ENCODE measurements at places on chromosomes 5 and 9. TPM values are rescaled to one million over a fixed set of nuclear protein-coding genes. Genes with fewer than 3 reads are reported as not detected.

The C5orf46 gene
- 50.6 TPM for total RNA-seq

DNA sequence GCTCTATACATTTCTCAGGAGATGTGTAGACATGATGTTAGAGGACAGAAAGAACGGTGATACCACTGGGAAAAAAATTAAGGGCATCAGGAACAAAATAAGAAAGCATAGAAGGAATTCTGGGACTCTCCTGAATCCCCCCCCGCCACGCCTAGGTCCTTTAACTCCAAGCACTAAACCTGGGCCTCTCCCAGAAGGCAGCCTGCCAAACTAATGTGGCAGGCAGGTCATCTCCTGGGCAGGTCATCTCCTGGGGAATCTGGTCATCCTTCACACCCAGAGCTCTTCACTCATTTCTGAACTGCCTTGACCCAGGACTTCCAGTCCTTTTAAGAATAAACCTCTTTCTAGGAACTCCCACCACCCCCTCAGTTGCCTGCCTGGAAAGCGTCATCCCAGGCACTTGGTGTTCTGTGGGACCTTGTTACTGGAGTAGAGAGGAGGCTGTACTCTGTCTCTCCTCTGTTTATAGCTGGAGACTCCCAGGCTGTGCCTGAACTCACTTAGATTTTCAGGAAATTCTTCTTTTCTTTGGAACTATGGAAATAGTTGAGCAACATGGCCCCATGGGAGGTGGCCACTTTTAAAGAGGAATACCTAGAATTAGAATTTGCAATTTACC, 24.1 kb downstream of the PSAT1 start:
- no peak for DNase-seq

GRCh38 chr5:150300496-150301169, 2.1 kb downstream of the ARSI start:
- no peak for DNase-seq

The NUP214 gene
- 55.0 TPM for total RNA-seq

DNA sequence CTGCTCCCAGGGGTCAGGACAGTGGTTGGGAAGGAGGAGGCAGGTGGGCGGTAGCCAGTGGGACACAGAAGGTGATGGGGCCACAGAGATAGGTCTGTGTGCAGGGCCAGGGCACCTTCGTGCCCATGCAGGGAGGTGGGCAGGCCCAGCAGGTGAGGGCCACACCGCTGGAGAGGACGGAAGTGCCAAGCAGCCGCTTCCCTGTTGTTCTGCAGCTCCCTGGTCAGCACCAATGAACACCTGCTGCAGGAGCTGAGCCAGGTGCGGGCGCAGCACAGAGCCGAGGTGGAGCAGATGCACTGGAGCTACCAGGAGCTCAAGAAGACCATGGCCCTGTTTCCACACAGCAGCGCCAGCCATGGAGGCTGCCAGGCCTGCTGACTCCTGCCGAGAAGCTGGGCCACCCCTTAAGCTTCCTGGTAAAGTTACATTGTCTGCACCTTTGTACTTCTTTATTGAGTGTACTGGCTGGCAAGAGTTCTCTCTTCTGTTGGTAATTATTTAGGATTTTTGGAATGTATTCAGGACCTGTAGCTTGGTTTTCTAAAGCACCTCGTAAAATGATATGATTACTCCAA, 40.3 kb downstream of the TPPP start:
- DNase-seq, result no peak

The KLHL3 gene
- 12.8 TPM for total RNA-seq

DNA sequence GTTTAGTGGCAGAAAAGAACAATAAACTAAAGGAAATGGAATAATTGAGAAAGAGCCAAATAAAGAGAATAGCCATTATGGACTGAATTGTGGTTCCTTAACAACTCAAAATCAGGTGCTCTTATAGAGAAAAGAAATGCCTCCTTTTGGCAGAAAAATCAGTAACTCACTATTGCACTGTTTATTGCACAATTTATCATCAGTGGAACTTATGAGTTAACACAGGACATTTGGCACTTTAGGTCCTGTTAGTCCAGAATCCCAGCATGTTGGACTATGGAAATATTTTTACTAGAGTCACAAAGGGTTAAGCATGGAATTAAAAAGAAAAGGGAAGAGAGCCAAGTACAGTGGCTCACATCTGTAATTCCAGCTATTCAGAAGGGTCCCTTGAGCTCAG, 53.8 kb upstream of the JMY start:
- DNase-seq, result no peak

The HACD4 gene
- 8.4 TPM for total RNA-seq

DNA sequence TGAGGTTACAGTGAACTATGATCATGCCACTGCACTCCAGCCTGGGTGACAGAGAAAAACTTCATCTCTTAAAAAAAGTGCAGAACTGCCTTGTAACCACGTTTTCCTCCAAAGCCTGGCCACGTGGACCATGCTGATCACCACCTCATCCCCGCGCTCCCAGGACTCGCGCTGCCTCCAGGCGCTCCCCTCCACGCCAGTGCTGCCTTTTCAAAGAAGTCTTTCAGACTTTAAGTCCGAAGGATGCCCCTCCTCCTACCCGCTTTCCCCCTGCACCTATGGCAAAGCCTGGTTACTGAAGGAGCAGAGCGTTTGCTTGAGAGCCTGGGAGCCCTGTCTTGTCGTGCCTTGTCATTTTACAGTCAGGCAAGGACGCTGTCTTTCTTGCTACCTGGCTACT, 43.8 kb downstream of the HABP4 start:
- no peak for DNase-seq

GRCh38 chr5:7500256-7500655, 104.3 kb downstream of the ADCY2 start:
- DNase-seq, result no peak

- no peak for DNase-seq
Measured at GRCh38 chr9:124465736-124466135, 15.5 kb downstream of the ADGRD2 start.

GRCh38 chr9:16585591-16585990, 284.9 kb downstream of the BNC2 start:
- DNase-seq, result no peak

DNA sequence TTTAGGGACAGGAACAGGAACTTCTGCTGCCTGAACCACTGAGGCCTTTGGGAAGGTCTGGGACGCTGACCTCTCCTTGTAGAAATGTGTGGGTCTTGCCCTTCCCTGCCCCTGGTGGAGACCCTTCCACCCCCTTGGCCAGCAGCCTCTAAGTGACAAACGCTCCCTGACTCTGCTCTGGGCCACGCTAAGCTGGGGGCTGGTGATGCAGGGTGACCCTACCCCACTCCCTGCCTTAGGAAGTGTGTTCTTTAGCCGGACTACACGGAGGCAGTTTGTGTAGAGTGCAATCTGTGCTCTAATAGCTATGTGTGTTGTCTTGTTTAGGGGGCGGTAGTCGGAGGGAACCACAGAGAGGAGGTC, 123.0 kb downstream of the COL23A1 start:
- DNase-seq, result no peak

GRCh38 chr5:170216257-170216864, 16.4 kb upstream of the C5orf58 start:
- no peak for DNase-seq

DNA sequence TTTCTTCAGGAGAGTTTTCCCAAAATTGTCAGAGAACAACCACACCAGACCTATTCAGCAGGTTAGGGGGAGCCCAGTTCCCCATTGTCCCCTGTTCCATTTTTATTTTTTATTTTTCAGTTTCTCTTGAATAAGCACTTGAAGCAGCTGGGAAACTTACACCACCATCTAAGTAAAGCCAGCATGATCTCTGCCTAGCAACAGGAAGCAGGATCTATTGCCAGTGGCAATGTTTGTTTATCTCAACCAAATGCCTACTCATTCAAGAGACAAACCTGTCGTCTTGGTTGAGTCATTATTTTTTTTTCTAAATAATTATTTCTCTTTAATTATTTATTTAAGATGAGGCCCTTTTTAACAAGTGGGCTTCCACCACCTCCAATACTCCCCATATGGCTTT, 379.3 kb downstream of the PLK2 start:
- DNase-seq, result no peak

The ETF1 gene
- total RNA-seq, result 115 TPM

- DNase-seq, result no peak
Measured at GRCh38 chr5:756865-757345, 27.6 kb downstream of the ZDHHC11B start.

- no peak for DNase-seq
Measured at GRCh38 chr9:120242116-120242811, 337.7 kb downstream of the CDK5RAP2 start.

The DCAF12 gene
- 14.9 TPM for total RNA-seq

GRCh38 chr5:161549106-161549505, 2.6 kb upstream of the GABRB2 start:
- no peak for DNase-seq

The MARCOL gene
- total RNA-seq, result not detected

The TMC1 gene
- total RNA-seq, result not detected

The DELE1 gene
- 82.5 TPM for total RNA-seq

- DNase-seq, result no peak
Measured at GRCh38 chr5:79590396-79590999, 21.7 kb upstream of the TENT2 start.

DNA sequence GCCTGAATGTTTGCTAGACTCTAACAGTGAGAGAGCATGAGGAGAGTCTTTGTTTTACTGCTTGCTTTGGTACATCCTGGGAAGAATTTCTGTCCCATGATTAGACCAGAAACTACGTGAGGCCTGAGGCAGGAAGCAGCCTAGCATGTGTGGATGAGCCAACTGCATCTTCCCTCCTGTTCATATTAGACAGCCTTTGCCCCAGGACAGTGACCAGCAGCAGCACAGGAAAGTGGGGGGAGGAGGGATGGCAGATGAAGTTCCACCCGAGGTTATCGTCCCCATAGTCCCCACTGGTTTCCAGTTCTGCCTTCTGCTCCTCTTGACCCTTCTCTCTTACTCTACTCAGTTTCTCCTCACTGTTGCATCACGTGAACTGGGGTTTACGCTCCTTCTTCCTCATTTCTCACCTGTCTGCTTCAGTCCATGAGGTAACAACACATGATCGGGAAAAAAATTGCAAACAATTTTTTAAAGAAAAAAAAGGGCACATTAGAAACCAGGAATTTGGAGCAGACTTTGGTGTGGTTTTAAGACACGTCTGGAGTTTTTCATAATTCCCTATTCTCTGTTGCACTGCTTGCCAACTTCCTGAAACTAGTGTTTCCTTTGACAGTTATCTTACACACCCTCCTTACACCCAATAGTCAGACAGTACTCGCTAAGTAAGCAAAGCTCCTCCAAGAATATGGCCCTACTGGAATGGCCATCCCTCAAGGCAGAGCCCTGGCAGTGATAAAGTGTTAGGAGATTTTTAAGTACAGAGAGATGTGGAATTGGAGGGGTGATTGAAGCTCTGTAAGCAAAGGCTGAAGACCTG, 84.1 kb downstream of the SNX18 start:
- no peak for DNase-seq

The PLPP7 gene
- 14.2 TPM for total RNA-seq

DNA sequence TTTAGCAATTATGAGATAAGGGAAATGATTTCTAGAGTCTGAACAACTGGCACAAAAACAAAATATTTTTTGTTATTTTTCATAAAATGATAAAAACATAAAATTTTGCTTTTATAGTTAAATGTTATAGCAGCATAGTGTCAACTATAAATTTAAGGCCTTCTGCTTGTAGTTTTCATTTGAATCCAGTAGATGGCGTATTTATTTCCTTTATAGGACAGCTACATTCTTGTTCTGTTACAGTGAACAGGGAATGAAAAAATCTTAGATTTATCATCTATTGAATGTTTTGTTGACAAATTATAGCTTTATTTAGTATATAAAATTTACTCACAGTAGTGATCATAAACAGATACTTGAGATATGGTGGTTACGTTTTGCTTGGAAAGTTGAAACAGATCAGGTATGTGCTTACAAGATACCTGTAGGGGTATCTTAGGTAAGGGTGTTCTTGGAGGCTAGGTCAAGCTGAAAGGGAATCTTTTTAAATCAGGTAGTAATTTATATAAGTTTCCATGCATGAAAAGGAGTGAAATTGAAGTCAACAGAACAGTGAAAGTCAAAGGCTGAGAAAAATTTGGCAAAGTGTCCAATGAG, 239.3 kb upstream of the GRIN3A start:
- no peak for DNase-seq

DNA sequence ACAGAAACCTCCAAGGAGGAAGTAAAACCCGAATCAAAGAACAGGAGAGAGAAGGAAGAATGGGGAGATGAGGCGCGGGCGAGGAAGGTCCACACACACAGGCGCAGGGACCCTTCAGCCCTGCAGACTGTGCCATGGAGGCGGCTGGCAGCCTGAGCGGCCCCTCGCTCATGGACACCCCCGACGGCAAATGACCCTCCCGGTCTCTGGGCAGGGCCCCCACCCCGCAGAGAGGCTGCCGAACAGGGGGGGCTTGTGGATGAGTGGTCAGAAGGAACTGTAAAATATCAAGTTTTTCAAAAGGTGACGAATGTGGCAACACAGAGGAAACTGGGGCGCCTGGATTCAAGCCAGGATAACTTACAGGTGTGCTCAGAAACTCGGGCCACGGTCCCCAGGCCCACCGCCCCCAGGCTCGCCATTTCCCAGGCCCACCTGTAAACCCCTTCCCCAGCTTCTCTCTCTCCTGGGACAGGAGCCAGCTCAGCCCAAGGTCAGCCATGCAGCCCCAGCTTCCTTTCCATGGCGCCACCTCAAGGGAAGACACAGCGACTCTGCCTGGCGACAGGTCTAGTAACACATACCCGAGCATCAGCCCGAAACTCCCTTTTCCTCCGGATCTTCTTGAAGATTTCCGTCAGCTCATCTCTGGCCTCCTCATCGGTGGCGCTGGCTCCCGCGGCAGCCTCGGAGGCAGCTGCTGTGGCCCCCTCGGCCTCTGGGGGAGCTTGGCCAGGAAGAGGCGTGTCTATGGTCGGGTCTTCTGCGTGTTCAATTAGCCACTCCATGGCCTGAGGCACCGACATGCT, 16.5 kb downstream of the UBAC1 start:
- DNase-seq, result no peak

DNA sequence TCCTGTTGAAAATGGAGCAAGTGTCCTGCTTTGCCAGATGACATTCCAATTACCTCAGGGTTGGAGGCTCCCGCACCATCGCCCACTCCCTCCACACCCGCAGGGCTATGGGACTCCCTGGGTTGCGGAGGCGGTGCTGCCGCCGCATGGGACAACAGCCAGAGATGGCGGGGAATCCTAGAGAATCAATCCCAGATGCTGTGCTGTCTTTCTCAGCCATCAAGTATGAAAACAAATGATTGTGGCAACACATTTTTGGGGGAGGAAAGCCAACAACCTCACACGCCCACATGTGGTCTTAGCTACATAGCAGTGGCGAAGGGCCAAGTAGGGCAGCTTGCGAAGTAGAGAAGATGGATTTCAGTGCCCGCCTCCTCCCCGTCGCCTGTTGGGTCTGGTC, 46.7 kb downstream of the IL31RA start:
- DNase-seq, result no peak

GRCh38 chr5:143248822-143249579, 154.5 kb downstream of the NR3C1 start:
- no peak for DNase-seq

Measured in thoracic aorta (tissue), 2 donors.